ENCODE measurements at places on chromosomes 4 and X.

DNA sequence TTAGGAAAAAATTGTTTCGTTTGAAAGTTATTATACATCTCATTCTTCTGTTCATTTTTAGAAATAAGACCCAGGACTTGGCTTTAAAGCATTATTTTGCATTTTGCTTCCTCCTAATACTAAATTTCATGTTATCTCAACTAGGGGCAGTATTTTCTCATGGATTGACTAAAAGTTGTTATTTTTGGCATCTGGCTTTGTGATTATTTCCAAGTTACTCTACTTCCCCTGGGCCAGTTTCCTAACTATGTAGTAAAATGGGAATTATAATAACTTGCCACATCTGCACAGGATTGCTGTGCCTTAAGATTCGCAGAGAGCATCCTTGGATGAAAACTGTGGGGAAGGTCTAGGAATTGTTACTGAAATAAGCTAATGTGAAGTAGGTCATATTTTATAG lies 3.0 kb downstream of the RBPJ start:
- peak; percentile 30 for DNase-seq

- no peak for DNase-seq
Observed at GRCh38 chrX:110804446-110804845, 8.8 kb upstream of the CHRDL1 start.

GRCh38 chr4:150358691-150359090 lies 223.3 kb upstream of the MAB21L2 start:
- DNase-seq = no peak

- no peak for DNase-seq
Observed at GRCh38 chr4:46389301-46389775, 590 bp downstream of the GABRA2 start.

GRCh38 chr4:26583538-26583864 lies 383 bp upstream of the TBC1D19 start:
- DNase-seq = no peak

GRCh38 chr4:74503580-74503979 lies 58.6 kb downstream of the AREG start:
- peak; percentile 93 for DNase-seq

DNA sequence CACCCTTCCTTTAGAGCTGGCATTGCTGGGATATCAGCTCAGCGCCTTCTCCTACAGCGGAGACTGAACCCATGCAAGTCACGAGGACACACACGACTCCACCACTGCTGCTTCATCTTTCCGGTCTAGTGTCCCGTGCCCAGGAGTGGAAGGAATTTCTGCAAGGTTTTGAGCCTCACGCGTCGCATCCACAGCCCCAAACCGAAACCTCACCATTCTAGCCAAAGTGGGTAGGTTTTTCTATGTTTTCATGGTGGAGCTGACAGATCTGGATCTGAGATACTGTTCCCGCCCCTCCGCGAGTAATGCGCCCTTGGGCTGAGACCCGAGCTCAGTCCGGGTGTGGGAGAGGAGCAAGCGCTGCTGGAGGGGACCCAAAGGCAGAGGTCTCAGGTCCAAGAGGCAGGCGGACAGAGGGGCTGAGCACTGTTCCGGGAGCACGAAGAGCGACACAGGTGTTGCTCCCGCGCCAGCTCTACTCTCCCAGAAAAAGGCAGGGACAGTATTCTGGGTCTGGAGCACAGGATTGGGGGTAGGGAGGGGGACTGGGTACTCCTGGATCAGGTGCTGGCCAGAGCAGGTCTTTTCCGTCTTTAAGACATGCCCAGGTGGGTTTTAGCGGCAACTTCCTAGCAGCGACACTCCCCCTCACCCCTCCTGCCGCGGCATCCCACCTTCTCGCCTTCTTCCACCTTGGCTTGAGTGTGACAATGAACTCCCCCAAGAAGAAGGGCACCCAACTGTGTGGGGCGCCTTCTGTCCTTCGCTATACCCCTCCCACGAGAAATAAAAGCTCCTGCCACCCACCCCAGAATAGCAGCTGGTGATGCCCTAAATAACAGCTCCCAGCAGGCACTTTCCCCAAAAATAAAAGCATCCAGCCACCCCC lies 1.8 kb downstream of the EPHA5 start:
- no peak for DNase-seq

DNA sequence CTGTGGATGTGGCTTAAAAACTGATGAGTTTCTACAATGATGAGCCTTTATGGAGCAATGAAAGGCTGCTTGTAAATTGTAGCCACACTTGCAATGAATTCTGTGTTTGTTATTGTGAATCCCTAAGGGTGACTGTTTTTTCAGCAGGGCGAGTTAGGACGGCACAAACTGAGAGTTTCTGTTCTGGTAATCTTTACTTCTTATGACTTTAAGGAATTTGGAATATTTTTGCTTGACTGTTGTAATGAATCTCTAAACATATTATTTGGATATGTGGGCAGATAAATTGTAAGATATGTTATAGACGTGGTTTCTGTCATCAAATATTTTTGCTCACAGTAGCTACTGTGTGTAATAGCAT lies 22.2 kb downstream of the RBPJ start:
- no peak for DNase-seq
